ENCODE measurements at places on chromosomes 13 and 19.

DNA sequence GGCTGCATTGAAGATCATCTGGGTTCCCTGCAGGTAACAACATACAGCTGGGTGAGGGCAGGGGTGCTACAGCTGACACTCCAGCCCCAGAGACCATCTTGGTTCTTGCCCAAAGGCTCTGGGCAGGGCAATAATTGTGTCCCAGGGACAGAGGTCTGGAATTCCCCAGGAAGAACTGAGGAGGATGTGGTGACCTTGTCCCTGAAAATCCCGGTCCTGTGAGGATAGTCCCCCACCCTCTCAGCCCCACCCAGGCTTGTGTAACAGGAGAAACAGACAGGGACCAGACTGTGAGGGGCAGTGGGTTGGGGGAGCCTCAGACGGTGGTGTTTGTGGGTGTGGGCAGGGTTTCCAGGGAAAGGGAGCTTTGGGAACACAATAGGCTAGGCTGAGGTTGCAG is 63.5 kb downstream of the COLGALT1 start:
- DNase-seq: no peak

DNA sequence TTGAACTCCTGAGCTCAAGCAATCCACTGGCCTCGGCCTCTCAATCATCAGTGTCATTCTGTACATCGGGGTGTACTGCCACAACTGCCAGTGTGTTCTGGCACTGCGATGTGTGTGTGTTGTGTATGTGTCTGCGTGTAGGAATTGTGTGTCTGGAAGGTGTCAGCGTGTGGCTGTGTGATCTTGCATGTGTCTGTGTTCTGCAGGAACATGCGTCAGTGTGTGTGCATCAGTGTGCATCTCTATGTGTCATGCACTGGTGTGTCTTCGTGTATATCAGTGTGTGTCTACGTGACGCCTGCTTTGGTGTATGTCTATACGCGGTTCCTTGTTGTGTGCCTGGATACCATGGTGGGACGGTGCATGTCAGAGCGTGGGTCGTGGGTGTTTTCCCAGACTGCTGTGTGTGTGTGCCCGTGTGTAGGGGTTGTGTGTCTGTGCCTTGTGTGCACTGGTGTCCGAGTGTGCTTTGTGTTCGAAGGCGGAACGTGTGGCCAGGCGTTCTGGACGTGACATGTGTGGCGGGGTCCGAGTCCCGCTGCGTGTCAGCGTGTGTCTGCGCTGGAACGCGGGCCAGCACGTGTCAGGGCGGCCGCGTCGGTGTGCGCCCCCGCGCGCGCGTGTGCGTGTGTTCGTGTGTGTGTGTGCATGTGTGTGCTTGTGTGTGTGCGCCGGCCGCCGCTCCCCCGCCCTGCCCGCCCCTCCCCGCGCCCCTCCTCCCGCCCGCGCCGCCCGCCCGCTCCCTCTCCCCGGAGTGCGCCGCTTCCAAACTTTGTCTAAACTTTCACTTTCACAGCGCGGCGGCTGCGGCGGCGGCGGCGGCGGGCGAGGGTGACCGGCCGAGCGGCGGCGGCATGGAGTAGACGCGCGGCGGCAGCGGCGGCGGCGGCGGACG is at the start of gene NFIX:
TSS of gene NFIX (plus strand) at position 775 of the 895 bp plus-strand sequence. CDS start 363 bp downstream, outside the sequence.
- peak; percentile 67 for DNase-seq

GRCh38 chr19:48271531-48272151 is 1.8 kb downstream of the ZNF114 start:
- DNase-seq: peak; percentile 26

GRCh38 chr13:76764429-76764828 is 121.8 kb downstream of the KCTD12 start:
- DNase-seq: no peak

GRCh38 chr19:15452111-15453047 is 2.6 kb upstream of the WIZ start:
- DNase-seq: peak; percentile 49

- no peak for DNase-seq
Measured at GRCh38 chr19:18368504-18369222, 17.3 kb upstream of the GDF15 start.

DNA sequence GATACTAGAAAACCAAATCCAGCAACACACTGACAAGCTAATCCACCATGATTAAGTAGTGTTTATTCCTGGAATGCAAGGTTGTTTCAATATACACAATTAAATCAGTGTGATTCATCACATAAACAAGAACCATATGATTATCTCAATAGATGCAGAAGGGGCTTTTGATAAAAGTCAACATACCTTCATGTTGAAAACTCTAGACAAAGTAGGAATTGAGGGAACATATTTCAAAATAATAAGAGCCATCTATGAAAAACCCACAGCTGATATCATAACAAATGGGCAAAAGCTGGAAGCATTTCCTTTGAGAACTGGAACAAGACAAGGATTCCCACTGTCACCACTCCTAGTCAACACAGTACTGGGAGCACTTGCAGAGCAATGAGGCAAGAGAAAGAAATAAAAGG is 213.6 kb upstream of the CSNK1A1L start:
- DNase-seq: no peak

DNA sequence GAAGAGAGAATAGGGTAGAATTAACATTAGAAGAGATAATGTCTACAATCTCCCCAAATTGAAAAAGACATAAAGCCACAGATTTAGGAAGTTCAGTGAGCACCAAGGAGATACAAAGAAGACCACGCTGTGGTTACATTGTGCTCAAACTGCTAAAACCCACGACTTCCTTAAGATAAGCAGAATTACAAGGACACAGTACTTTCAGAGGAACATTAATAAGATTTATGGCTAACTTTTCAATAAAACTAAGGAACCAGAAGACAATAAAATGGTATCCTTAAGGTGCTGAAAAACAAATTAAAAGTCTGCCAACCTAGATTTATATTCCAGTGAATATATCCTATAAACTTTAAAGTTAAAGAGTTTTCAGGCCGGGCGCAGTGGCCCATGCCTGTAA is 7.4 kb upstream of the IL17D start:
- DNase-seq: no peak

DNA sequence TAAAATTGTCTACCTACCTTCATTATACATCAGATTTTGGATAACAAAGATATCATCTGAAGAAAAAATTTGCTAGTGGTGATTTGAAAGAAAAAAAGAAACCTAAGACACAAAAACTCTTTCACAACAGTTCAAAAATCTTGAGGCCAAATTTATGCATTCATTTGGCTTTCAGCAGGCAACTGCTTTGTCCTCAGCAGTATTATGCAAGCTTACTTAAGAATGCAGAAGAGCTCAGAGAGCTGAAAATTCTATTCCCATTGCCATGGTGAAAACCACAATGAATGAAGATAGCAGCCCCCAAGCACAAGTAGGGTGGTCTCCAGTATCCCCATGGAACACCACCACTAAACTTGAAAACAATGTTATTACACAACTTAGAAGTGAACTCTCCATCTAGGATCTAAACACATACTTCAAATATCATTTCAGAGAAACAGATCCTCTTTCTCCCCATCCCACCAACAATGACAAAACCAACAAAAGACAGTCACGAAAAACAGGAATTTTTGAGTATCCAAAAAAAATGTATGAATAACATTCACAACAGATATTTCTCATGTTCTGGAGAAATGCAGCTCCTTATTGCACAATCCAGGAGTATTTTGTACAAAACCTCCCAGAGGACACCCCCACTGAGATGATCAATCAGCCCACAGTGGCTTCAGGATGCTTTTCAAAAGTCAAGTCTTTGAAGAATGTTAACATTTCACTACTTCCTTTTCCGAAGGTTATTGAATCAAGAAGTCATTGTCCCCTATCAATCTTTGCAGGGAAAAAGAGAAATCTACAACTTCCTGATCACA is 192.7 kb downstream of the LHFPL6 start:
- no peak for DNase-seq

DNA sequence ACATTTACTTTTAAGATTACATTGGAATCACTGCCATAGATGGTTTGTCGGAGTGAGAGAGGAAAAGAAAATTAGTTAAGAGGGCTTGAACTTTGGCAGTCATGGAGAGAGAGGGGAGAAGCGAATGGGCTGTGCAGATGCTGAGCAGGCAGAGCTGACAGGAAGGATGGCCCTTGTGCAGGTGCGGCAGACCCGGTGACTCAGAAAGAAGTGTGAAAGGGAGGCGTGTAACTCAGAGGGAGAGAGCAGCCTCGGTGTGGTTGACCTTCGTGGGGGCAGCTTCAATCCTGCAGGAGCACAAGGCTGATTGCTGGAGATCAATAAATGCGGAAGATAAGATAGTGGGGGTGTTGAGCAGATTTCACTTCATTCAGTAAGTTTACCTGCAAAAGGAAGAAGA is 76.9 kb downstream of the TNFSF13B start:
- DNase-seq: no peak

DNA sequence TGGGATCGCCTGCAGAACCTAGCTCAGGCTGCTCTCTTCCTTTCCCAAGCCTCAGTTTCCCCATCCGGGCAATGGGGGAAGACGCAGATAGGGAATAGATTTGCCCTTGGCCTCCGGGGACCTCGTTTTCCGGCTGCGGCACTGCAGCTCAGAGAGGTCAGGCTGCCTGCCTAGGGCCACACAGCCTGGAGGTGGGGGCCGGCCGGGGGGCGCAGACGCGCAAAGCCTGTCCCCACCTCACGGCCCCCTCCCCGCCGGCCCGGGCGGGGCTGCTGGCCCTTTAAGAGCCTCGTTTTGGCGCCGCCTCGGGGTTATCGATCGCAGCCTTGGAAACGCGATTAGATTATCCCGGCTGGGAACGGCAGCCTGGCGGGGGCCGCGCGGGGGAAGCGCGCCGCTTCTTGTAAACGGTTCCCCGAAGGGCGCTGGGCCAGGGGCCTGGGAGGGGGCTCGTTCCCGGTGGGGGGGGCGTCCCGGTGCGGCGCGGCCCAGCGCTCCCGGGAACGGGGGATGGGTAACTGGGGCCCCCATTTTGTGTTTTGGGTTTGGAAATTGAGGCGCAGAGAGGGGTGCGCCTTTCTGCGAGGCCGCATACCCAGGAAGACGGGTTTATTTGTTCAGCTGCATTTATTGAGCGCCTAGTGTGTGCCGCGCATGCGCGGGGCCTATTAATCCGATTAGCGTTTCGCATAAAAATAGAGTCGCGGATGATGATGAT is 23.4 kb upstream of the TCF3 start:
- no peak for DNase-seq

DNA sequence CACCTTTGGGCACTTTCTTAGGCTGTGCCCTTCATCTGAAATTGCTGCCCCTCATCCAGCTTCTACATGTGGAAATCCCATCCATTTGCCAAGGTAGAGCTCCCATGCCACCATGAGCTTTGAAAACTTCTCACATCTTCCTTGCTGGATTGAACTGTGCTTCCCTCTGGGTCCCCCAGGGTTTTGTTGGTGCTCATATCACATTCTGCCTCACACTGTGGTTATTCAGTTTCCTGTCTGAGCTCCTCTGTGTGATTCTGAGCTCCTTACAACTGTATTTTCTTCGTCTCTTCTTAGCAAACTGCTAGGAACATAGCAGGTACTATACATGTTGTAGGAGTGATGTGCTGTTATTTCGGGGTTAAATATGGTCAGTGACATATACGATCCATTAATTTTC is 74.9 kb upstream of the KL start:
- no peak for DNase-seq

DNA sequence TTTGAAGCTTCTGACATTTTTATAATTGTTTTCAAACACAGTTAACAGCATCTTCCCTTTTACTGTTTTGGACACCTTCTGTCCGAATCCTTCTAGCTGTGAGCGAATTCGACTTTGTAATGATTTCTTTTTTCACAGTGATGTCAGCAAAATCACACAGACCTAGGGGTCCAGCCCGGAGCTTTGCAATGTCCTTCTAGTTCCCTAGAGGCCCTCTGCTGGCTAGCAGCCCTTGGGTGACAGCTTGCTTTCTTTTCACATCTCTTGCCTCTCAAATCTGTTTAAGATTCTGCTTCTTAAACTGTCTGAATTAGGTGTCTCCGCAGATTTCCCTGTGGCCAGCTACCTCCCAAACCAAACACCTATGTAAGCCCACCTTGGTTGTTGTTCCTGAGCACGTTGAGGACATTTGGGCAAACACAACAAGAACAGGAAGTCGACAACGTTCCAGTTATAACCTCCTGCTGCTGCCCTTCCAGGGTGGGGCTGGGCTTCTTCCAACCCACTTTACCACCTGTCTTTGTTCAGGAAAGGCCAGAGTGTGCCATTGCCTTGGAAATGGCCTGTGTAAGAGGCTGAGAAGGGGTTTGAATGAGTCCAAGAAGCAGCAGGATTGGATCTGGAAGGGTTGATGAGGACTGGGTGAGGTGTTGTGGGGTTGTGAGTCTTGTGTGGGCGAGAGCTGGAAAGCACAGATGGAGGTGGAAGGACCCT is 123.1 kb downstream of the ATP8A2 start:
- DNase-seq: no peak

- no peak for DNase-seq
Measured at GRCh38 chr13:76378767-76379166, 507.4 kb downstream of the KCTD12 start.

DNA sequence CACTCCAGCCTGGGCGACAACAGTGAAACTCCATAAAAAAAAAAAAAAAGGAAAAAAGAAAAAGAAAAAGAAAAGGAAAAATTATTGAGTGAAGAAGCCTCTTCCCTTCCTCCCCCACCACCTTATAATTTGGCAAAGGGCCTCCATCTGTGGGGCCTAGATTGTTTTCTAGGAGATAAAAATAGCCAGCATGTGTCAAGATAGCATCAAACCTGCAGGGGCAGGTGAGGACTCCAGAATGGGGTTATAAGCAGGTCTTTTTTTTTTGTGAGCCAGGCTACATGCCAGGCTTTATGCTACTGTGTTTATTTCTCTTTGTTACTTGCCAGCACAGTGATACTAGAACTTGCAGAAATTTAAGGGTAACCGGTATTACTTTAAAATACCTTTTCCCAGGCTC is 11.7 kb upstream of the TRIM13 start:
- no peak for DNase-seq

- no peak for DNase-seq
Measured at GRCh38 chr13:26247011-26247410, 6.9 kb upstream of the CDK8 start.

DNA sequence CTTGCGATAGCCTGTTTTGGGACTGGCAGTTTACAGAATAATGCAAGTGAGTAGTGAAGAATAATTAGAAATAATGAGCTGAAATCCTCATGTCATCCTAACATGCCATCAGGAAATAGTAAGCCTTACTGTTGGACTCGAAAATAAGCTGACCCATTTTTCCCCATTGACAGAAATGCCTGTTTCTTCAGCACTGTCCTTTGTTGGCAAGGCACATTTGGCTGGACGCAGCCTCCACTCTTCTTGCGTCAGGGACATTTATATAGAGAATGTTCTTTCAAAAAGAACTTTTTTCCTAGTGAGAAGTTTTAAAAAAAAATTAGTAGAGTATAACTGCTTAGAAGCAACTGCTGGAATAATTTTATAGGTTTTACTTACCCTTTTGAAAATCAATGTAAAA is 47.1 kb downstream of the ARHGAP35 start:
- DNase-seq: no peak

- no peak for DNase-seq
Measured at GRCh38 chr13:48652851-48653471, 768 bp upstream of the CYSLTR2 start.
